ENCODE measurements at places on chromosomes 1 and 21.

- DNase-seq = no peak
Observed at GRCh38 chr1:184930645-184931044, 43.7 kb downstream of the NIBAN1 start.

DNA sequence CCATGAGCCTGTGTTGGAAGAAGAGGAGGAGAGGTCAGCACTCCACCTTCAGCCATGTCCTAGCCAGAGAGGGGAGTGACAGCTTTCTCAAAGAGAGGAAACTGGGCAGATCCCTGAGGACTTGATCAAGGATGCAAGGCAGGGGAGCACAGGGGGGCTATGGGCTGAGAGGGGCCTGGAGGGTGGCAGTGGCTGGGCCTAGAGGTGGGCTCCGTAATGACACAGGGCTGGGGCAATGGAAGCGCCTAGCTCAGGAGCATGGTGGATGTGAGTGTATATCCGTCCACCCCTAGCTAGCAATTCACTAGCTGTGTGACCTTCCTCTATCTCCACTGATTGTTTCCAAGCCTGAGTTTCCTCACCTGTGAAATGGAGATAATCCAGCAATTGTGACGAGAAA lies 32.6 kb downstream of the NEK2 start:
- no peak for DNase-seq

GRCh38 chr1:86227026-86227425 lies 70.5 kb upstream of the COL24A1 start:
- no peak for DNase-seq

DNA sequence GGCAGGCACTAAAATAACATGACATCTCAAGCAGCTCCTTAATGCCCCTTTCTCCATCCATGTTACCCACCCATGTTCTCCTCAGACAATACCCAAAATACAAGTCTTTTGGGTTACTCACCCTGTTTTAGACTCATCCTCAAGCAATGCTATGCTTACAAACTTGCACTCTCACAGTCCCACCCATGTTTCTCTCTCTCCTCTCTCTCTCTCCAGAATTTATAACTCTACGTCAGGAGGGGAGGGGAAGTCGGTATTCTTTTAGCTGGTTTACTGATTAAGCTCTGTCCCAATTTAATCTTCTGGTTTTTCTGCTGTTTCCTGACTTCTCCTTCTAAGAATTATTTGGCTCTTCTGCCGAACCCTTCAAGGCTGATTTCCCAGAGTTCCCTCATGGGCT lies 98.0 kb upstream of the NR5A2 start:
- DNase-seq = no peak

GRCh38 chr1:199297887-199298286 lies 659.0 kb downstream of the PTPRC start:
- DNase-seq = no peak

GRCh38 chr21:36097427-36098181 lies 27.8 kb downstream of the CBR1 start:
- DNase-seq = peak; percentile 49

GRCh38 chr21:43702785-43703034 lies 16.2 kb upstream of the PDXK start:
- DNase-seq = peak; percentile 24

DNA sequence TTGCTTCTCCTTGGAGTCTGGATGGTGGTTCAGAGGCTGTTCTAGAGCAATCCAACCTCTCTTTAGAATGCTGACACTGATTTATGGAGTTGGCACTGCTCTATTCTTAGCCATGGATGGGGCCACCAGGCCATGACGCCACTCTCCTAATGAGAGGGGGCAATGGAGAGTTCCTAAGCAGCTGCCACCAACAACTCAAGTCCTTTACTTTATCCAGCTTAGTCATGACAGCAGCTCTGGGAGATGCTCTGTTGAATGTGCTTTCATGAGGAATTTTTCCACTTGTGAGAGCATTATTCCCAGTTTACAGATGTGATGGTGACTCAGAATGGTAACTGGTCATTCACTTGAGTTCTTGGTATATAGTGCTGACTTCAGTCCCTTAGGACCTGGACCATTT lies 366.3 kb downstream of the HHAT start:
- no peak for DNase-seq

DNA sequence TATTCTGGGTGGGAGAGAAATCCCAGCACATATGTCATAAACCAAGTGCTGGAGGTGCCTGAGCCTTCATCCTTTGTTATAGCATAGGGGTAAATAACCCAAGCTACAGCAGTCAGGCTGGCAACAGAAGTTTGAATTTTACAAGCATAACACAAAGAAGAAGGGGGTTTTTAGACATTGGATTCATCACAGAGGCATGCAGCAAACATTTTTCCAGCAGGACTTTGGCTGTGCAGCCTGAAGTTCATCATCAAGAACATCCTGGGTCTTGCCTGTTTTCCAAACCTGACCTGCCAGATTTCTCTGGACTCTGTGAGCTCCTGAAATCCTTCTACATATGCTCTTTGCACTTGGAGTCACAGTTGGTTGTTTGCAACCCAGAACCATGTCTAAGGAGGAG lies 16.2 kb downstream of the PTGER3 start:
- DNase-seq = peak; percentile 13

DNA sequence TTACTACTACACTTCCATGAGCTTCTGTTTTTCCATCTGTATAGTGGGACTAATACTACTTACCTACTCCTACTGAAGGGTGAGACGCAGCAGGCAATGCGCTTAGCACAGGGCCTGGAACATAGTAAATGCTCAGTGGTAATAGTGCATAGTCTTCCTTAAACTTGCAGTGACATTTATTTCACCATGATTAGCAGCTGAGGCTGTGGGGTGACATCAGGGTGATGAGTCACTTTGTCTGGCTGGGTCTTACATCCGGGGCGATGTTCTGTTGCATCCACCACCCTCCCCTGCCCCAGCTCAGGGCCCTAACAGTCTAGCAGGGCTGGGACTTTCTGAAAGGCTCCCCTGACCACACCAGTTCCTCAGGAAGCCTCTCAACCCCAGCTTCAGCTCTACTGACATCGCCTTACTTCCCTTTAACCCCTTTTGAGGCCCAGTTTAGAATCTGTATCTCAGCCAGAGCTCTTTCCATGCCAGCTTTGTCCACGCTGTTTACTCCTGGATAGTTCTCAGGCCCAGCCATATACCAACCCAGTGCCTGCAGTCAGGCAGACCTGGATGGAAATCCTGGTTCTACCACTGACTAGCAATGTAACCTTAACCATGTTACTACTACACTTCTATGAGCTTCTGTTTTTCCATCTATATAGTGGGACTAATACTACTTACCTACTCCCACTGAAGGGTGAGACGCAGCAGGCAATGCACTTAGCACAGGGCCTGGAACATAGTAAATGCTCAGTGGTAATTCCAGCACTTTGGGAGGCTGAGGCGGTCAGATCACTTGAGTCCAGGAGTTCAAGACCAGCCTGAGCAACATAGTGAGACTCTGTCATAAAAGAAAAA lies 66.3 kb downstream of the CD58 start:
- peak; percentile 60 for DNase-seq

GRCh38 chr1:64546013-64546412 lies 76.1 kb downstream of the CACHD1 start:
- DNase-seq = peak; percentile 49

- no peak for DNase-seq
Observed at GRCh38 chr1:179831852-179832699, 45.5 kb downstream of the TOR1AIP2 start.

DNA sequence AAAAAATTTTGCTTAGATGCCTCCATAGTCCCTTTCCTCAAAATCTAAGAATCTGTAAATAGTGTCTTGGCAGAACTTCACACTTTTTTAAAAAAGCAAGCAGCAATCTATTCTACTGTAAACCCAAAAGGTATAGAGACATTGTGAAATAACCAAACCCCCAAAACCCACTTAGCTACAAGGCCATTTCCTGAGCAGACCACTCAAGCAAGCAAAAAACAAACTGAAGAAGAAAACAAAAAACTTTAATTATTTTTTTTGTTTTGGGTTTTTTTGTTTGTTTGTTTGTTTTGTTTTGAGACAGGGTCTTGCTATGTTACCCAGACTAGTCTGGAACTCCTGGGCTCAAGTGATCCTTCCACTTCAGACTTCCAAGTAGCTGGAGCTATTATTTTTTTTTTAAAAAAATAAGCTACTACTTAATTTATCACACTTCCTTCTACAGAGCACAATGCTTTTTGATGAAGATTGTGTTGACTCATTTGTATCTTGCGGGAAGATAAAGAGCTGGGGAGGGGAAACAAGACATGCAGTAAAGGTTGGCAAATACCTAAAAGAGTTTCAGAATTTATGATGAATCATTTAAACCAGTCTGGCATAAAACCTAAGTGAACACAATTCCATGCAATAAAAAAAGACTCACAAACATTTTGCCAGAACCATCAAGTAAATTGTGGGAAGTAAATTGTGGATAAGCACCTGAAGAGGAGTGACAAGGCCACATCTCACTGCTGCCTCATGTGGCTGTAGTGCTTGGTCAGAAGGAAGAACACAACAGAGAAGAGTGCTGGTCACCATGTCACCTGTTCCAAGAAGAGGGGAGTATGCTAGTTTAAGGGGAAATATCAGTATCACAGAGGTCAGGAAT lies 2.7 kb upstream of the PTPN22 start:
- DNase-seq = no peak

DNA sequence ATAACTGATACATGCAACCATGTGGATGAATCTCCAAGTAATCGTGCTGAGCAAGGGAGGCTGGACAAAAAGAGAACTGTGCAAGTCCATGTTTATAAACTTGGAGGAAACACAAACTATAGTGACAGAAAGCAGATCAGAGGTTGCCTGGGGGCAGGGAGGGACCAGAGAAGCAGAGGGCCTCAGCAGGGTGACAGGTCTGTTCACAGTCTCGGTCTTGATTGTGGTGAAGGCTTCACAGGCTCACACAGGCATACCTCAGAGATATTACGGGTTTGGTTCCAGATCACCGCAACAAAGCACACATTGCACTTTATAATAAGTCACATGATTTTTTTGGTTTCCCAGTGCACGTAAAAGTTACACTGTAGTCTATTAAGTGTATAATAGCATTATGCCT lies 28.5 kb downstream of the ACOT7 start:
- no peak for DNase-seq

- DNase-seq = peak; percentile 34
Observed at GRCh38 chr1:37410815-37411214, 63.6 kb upstream of the ZC3H12A start.

DNA sequence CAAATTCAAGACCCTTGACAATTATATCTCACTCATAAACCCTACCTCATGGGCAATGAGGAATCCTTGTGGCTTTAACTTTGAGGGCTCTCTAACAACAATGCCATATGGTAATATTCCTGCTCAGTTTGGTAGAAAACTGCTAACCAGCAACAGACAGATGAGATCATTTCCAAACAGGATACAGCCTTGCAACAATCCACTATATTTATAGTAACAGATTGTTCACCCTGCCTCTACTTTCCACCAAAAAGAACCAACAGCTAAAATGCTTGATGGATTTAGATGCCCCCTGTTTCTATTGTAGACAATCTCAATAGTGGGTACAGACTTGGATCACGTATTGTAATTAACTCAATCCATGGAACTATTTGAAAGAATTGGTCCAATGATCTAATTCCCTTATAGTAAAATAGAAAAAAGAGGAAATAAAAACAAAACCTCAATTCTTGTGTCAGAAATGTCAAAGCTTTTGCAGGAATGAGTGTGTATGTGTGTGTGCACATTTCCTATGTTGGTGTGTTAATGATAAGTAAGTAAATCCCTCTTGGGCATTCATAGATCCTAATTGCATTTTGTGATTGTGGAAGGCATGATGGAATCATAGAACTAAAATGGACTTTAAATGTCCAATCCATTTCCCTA lies 100.0 kb upstream of the EDEM3 start:
- DNase-seq = peak; percentile 26

DNA sequence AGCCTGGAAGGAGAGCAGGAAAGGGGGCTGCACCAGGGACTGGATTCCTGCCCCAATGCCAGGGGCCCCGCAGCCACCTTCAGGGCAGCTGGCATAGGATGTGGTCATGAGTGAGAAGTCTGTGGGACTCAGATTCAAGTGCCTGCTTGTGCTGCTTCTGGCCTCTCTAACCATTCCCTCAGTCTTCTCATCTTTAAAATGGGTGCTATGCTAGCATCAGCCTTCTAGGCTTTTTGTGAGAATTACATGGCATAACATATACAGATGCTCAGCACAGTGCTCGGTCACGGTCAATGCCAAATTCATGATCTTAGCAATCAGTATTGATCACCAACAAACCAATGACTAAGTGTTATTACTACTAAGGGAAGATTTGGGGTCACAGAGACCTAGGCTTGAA lies 23.5 kb downstream of the TRIM62 start:
- DNase-seq = no peak

DNA sequence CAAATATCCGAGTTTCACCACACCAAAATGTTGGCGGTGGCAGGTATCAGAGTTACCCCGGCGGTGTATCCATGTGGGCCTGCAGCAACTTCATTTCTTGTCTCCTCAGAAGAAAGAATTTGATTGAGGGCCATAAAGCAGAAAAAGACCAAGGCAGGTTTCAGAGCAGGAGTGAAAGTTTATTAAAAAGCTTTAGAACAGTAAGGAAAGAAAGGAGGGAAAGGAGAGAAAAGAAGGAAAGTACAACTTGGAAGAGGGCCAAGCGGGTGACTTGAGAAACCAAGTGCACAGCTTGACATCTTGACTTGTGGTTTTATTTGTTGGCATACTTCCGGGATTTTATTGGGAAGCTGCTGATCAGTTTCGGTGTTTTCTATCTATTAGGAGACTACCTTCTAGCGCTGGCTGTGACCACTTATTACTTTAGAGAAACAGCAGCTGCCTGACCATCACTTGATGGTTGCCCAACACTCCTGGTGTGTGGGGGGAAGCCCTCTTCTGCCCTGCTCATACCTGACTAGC lies 75.5 kb upstream of the RAB3GAP2 start:
- DNase-seq = no peak

DNA sequence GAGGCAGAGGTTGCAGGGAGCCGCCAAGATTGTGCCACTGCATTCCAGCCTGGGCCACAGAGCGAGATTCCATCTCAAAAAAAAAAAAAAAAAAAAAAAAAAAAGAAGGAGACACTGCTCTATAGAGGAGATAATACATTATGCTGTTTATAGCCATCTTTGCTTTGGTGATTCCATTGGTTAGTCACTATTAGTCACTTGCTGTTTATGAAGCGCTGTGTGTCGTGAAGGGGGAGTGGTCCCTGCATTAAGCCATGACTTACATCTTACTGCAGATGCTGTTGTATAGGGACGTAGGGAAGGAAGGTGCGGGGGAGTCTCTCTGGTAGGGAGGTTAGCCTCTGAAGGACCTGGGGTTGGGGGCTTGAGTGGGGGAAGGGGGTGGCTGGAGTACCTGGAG lies 48.3 kb downstream of the HUNK start:
- no peak for DNase-seq

DNA sequence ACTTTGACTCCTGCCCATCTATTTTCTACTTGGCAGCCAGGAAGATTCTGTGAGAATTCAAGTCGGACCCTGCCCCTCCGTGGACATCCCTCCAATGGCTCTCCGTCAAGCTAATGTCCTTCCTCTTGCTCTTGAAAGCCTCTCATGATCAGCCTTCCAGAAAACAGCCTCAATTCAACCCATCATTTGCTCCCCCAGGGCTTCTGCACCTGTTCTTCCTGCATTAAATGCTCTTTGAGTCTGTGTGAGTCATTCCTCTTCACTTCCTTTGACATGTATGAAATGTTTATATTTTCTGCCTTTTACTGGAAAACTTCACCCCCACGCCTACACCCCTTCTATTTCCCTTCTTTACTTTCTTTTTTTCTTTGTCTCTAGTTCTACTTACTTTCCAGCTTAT lies 734.1 kb upstream of the ZP4 start:
- DNase-seq = no peak

- no peak for DNase-seq
Observed at GRCh38 chr1:57544345-57544744, 120.5 kb upstream of the DAB1 start.

- DNase-seq = peak; percentile 78
Observed at GRCh38 chr1:186682736-186683135, 2.5 kb upstream of the PTGS2 start.
